ENCODE measurements at places on chromosomes 1 and 21.

DNA sequence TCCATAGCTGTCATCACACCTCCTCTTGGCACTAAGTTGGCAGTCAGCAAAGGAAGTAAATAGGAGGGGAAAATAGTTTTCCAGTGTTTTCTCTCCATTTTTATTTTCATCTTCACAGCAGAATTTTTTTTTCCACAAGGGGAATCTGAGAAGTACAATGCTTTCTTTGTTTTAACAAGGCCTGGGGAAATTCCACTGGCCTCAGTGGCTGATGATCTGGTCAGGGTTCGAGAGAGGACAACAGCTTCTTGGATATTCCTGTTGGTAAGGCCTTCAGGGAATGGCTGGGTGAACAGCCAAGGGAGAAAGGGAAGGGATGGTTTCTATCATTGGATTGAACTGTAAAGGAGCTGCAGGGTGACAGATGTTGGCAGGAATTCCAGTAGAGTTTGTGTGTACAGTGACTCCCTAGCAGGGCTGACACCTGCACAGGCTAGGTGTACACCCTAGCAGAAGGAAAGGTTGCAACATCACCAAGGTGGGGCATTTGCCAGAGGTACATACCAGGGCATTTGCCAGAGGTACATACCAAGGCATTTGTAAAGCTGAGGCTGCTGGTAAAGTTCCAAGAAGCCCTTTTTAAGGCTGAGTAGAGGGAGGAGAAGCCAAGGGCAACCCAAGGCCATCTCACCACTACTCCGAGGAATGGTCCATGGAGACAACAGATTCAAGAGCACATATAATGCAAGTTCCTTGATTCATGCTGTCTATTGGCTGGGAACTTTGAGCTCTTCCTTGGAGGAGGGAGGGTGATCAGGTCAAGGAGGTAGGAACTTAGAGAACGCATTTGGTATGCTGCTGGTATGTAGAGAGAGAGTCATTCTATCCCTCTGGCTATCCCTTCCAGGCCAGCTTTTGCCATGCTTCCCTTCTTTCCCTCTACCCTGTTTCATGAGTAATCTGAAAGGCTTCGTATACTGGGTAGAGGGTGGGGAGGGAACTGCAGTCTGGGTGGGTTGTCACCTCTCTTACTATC lies 3.1 kb downstream of the GJA5 start:
- peak; percentile 81 for DNase-seq

DNA sequence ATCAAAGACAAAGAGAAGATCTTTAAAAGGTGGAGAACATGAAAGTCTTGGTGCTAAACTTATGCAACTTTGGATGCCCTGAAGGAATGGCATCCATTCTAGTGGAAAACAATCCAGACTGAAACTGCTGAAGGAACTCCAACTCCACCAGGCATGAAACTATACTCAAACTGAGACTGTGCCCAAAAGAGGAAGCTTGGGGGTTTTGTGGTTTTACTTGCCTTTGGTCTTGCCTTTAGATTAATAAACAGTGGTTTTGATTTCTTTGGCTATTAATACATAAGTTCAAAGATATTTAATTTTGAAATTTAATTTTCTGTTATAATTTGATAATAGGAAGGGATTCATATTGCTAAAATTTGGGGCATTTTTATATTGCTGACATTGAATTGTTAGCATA lies 17.4 kb upstream of the SLC30A10 start:
- DNase-seq = no peak

- no peak for DNase-seq
Measured at GRCh38 chr1:6491081-6491449, 402 bp downstream of the PLEKHG5 start.

DNA sequence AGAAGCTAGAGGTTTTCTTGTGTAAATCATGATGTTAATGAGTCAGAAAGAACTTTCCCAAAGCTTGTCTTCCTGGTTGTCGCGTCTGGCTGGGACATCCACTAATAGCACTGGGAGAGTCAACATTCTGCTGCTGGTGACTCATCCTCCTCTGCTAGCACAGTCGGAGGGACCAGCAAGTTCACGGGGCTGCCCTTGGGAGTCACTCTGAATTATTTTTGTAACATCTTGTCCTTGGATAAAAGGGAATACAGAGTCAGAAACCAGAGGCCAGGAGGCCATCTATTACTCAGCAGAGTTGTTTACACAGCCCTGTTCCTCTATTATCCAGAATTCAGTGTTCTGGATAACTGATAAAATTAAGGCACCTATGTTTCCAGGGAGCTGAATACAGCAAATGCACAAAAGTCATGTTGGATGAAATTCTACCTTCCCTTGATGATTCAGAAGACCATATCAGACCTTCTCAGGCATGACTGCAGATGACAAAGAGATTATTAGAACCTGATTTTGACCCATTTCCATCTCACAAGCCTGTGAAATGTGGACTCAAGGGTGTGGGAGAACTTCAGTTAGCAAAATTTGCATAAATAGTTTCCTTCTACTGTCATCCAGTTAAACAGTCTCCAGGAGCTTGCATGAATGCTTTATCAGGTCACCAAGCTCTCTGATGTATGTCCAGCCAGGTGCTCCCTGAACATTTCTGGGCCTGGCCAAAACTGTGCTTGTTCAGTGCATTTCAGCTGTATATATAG lies 68.1 kb downstream of the JAK1 start:
- DNase-seq = peak; percentile 99

DNA sequence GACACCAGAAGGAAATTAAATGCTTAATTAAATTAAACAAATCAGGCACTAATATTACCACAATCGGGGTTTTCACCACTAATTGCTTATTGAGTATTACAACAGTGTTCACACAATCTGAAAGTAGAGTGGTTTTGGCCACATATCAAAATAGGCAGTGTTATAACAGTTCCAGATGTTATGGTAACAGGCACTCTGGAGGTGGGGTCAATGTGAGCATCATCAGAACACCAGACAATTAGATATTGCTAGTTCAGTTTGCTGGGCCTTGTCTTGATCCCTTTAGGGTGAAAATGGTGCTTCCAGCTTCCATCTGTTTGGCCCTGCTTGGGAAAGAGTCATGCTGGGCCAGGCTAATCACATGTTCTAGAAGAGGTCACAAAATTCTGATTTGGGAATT lies 14.5 kb upstream of the DDAH1 start:
- no peak for DNase-seq

DNA sequence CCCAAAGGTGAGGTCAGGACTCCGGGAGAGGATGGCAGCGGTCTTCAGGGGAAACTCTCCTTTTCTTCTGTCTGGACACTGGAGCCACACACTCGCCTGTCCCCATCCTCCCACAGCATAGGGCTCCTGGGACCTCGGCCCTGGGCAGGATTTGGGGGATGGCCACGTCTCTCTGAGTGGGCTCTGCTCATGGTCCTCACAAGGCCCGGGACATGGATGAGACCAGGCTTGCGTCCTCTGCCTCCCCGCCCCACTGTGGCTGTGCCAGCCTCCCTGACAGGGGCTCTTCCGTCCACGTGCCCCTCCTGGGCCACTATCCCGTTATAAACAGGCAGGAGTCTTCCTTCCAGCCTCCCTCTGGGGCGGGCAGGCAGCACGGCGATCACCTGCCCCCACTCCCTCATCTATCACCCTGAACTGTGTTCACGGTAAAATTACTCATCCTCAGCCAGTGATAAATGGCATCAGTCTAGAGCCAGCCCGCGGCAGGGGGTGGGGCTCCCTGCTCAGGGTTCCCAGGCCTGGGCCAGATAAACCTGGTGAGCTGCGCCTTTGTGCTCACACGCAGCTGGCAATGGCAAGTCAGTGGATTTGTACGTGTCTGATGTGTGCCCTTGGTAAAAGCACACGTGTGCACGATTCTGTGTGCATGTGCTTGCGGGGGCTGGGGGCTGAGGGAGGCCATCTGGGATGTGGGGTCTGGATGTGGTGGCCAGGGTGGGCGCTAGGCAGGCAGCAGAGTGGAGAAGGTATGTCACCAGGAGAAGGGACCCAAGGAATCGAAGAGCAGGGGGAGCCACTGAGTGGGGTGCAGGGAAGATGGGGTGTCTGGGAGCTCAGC lies 12.6 kb upstream of the SAMD11 start:
- peak; percentile 66 for DNase-seq

DNA sequence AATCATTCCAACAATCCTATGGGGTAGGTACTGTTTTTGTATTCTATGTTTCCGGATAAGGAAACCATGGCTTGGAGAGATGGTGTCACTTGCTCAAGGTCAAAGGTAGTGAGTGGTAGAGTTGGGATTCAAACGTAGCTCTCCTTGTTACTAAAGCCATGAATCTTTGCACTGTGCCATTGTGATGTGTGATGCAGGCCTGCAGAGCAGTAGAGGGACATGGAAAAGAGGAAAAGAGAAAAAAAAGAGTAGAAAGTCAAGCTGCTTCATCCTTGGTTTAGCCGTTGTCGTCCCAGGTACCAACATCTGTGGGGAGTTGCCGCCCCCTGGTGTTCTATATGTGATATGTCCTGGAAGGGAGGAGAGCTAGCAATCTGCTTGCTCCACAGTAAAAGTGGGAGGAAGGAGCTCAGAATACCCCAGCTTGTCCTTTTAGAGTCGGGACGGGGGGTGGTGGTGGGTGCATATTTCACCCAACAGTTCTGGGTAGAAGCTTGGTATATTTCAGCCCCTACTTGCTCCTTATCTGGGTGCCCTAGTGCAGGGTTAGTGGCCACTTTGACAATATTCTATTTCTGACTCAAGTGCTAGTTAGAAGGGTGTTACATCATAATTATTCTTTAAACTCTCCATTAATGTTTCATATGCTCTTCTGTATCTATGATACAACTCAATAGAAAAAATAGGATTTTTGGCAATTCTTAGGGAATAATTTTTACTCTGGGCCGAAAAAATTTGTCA lies 98.4 kb downstream of the EBNA1BP2 start:
- DNase-seq = peak; percentile 81

DNA sequence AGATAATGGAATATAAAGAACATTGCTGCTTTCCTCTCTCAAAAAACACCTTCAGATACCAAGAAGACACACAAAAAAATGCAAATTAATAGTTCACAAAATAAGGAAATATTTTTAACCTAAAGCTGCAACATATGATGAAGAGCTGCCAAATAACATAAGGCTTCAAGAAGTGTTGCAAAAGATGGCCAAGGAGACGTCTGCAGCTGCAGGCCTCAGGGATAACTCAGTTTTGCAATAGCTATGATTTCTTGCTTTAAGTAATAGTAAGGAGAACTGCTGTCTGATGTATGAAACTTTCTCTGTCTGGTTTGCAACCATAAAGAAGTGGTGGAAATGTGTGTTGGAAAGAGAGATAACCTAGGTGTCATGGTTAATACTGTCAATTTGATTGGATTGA lies 1237.5 kb downstream of the MRPL39 start:
- no peak for DNase-seq

Measured in EH (cell line).